ENCODE measurements at places on chromosomes 6 and 20. TPM values are rescaled to one million over a fixed set of nuclear protein-coding genes. Genes with fewer than 3 reads are reported as not detected.

The TRIM31 gene
- polyA plus RNA-seq, result 0.58 TPM

GRCh38 chr6:112007805-112008204, 46.1 kb upstream of the CCN6 start:
- no peak for DNase-seq

The DEFB123 gene
- not detected for polyA plus RNA-seq

DNA sequence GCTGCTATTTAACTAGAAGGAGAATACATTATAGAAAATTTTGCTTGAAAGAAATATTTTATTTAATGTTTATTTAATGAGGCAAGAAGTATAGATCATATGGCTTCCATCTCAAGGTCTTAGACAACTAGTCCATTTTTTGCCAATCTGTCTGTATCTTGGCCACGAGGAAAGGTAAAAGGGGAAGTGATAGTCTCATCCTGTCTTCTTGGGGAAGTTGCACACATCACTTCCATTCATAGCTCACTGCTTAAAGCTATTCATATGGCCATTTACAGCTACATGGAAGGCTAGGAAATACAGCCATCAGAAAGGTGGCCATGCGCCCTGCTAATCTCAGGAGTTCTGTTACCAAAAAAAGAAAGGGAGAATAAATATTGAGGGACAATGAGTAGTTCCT, 50.8 kb downstream of the METTL24 start:
- no peak for DNase-seq

The GNAS-AS1 gene
- 0.74 TPM for polyA plus RNA-seq

GRCh38 chr20:49603209-49603627, 35.3 kb upstream of the PTGIS start:
- no peak for DNase-seq

The PRR18 gene
- polyA plus RNA-seq, result 0.67 TPM

DNA sequence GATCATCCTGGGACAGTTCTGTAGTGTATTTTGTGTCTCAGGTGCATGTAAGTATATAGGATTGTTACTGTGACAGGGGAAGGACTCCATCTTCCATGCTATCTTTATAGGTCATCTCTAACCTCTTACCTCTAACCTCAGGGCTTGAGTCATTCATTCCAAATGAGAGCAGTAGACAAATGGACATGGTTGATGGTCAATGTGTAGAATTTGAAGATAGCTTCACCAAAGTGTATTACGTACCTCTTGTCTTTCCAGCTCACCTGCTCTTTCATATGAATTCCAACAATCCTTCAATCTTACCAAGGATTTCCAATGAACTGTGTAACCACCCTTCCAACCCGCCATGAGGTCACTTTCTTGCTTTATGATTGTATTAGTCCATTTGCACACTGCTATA, 8.7 kb upstream of the ADGRG6 start:
- no peak for DNase-seq

DNA sequence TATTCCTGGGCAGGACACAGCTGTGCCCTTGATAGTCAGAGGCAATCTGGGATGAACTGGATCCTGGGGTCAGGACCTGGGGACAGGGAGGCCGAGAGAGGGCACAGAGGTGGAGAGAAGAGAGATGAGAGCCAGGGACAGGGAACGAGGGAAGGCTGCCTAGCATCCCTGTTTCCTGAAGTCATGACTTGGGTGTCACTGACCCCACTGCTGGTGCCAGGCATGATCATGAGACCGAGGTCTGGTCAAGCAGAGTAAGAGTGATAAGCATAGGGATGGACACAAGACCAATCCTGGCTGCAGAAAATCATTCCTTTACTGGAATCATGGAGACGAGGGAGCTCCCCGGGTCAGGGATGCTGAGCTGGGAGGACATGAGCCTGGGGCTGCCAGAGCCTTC, 36.1 kb downstream of the FAM110A start:
- DNase-seq, result no peak

The MRAP2 gene
- polyA plus RNA-seq, result 5.9 TPM

- DNase-seq, result peak; percentile 32
Measured at GRCh38 chr6:38143191-38144150, 323.9 kb downstream of the ZFAND3 start.

- DNase-seq, result no peak
Measured at GRCh38 chr6:18330548-18331081, 56.5 kb upstream of the RNF144B start.

DNA sequence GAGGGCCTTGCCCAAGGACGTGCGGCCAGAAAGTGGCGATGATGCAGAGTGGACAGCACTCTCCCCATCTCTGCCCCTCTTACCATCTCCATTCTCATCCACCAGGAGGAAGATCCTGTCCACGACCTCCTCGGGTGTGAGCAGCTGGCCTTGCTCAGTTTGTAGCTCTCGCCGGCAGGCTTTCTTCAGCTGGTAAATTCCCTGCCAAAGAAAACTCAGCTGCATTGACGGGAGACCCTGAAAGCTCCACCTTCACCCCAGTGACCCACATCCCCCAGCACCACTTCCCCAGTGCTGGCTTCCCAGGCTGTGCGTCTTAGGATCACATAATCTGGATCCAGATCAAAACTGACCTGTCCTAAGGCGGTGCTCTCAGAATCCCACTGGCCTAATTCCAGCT, 9.2 kb downstream of the GUCA1B start:
- DNase-seq, result no peak

The GRIK2 gene
- 0.68 TPM for polyA plus RNA-seq

DNA sequence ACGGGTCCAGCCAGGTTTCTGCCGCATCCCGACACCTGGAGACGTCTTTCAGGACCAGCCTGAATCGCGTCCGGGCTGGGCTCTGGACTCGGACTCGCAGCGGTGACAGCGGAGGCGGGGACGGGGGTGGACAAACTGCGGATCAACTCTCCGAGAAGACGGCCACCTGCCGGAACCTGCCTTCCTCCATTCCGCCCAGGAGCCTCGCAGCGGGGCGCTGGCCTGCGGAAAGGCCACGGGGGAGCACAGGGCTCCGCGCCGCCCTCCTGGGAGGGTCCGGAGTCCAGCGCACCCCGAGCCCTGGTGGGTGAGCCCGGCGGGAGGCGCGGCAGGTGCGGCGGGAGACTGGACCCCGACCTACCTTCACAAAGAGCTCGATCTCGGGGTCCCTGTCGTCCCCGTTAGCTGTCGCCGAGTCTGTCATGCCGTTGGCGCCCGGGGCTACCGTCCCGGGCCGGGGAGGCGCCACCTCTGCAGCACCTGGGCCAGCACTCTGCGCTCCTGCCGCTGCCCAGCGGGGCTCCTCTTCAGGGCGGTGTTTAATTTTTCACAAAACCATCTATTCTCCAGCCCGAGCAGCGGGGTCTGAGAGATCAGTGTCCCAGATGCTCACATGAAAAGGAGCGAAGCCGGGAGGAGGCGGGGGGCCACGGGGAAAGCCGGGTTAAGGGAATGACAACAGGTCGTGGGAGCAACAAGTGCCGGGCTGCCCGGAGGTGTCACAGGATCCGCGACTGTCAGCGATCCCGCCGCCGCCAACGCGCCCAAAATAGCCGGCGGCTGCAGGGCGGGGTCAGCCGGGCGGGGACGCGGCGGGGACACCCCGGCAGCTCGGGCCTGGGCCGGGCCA, at the start of gene CLIC5:
TSS of gene CLIC5 (minus strand) at position 742 of the 850 bp plus-strand sequence. CDS start at position 424, 318 bp downstream.
- DNase-seq, result no peak

DNA sequence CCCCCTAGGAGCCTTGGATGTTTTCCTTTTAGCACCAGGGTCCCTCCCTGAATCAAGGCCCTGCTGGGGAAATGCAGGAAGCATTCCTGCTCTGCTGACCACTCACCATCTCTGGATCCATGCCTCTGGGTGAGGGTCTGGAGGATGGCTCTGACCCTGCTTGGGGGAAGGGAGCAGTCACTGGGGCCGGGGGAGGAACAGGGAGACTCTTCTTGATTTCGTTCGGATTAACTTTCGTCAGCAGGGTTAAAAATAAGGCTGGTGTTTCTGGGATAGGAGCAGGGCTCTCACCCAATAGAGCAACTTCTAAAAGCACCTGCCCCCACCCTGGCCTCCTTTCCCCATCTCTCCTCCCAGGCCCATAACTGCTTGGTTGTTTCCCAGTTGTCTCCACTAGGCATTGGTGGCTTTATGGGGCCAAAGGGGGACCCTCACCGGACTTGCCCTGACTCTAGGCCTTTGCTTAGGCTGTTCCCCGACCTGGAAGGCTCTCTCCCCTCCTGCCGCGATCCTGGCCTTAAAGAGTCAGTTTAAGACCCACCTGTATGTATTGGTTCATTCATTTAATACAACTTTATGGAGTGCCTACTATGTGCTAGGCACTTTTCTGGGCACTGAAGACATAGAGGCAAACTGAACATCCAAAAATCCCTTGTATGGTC, 63.0 kb downstream of the JPH2 start:
- no peak for DNase-seq

DNA sequence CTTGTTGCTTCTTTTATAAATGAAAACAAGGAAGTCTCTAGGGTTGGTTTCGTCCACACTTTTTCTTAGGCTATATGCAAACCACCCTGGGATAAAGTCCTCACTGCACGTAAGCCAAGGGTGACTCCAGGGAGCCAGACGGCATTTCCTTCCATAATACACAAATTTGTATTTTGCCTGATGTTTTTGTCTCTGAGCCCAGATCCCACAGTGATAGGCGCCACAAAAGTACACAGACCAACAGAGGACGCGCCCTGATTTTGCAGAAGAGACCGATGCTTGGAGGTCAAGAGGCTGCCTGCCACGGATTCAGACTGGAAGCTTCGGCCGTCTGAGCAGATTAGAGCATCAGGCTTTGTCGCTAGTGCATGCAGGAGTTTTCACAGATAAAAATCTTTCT, 22.8 kb downstream of the FOXQ1 start:
- DNase-seq, result no peak

The PPP1R3G gene
- polyA plus RNA-seq, result 1.0 TPM

- DNase-seq, result no peak
Measured at GRCh38 chr6:22681761-22682160, 112.4 kb downstream of the HDGFL1 start.

GRCh38 chr20:47543006-47543431, 41.3 kb downstream of the NCOA3 start:
- DNase-seq, result no peak

The CPXM1 gene
- polyA plus RNA-seq, result 93.7 TPM

DNA sequence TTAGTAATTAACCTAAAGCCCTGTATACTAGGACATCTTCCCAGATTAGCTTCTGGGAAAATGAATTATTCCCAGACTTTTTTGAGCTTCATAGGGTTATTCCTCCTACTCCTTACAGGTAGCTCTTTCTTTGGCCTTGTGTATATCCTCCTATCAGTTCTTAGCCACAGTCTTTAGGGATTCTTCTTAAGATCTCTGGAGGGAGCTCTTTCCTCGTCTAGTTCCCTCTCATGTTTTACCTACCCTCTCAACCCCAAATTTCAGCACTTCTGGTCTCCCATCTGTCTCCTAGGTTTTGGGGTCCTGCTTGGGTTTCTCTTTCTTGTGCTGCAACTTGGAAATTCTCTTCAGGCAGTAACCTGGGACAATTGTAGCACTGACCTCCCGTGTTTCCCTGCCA, 46.4 kb upstream of the SLC35B3 start:
- no peak for DNase-seq

The FUT9 gene
- 0.32 TPM for polyA plus RNA-seq

GRCh38 chr20:53215166-53215565, 243.0 kb downstream of the TSHZ2 start:
- no peak for DNase-seq

DNA sequence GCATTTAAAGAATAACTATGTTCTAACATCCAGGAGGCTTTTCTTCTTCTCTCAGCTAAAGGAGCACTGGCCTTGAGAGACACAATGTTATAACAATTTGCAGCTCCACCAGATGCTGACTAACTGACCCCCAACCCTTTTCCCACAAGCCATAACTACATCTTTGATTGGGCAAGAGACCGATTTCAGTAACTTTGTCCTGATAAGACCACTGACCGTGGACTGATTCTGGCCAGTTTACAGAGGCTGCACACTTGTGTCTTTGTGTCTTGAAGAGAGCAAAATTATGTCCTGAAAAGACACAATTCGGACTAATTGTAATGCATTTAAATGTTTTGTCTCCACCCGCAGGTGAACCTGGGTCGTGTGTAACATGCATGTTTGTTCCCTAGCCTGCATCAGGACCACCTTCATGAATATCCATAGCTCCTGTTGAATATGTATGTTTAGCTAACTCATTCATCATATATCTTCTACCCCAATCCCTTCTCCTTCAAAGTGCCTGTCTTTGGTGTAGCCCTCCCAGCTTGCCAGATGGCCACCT, 22.3 kb downstream of the ABRACL start:
- DNase-seq, result no peak

- no peak for DNase-seq
Measured at GRCh38 chr6:18081025-18081668, 41.3 kb downstream of the NHLRC1 start.

GRCh38 chr20:63191400-63191799, 24.5 kb downstream of the YTHDF1 start:
- no peak for DNase-seq

- no peak for DNase-seq
Measured at GRCh38 chr6:110492584-110492983, 16.2 kb upstream of the SLC22A16 start.

- DNase-seq, result no peak
Measured at GRCh38 chr6:79557673-79558467, 20.6 kb upstream of the LCA5 start.

DNA sequence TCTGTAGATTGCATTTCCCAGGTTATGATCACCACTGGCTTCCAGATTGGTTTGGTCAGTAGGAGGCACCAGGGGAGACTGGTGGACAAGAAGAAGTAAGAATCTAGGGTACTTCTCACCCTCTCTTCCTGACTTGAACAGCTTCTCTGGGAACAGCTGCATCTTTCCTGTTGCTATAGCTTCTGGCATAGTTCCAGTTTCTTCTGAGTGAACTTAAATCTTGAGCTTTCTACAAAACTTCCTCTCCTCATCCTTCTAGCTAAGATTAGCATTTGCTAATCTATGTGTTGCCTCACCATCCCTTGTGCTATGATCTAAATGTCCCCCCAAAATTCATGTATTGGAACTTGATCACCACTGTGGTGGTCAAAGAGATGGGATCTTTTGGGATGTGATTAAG, 724.6 kb downstream of the UTRN start:
- no peak for DNase-seq

- DNase-seq, result no peak
Measured at GRCh38 chr6:100103931-100104330, 109.9 kb upstream of the MCHR2 start.

The HCRTR2 gene
- polyA plus RNA-seq, result not detected

DNA sequence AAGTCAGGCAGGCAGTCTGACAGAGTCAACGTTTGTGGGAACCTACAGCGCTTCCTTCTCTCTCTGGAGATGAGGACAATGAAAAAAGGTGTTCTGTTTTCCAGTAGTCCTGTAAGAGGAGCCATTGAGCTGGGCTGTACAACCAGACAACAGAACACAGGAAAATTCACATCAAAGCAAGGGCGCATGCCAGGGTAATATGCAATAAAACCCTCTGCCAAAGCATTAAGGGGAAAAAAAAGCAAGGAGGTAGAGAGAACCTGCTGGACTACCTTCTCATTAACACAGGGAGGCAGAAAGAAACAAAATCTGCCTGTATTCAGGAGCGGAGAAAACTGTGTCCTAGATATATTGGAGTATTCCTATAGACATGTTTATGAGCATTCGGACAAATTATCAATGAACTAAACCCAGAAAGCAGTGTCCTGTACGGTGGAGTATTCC, 1.3 kb downstream of the RNF24 start:
- peak; percentile 78 for DNase-seq

- no peak for DNase-seq
Measured at GRCh38 chr6:27183060-27183832, 64.3 kb upstream of the PRSS16 start.

The OR2H2 gene
- 0.14 TPM for polyA plus RNA-seq
